NCI-H1694 (cell line): ENCODE measurements at places on chromosomes 5 and 9.

GRCh38 chr5:12246036-12246435, 341.8 kb upstream of the CTNND2 start:
- no peak for DNase-seq

DNA sequence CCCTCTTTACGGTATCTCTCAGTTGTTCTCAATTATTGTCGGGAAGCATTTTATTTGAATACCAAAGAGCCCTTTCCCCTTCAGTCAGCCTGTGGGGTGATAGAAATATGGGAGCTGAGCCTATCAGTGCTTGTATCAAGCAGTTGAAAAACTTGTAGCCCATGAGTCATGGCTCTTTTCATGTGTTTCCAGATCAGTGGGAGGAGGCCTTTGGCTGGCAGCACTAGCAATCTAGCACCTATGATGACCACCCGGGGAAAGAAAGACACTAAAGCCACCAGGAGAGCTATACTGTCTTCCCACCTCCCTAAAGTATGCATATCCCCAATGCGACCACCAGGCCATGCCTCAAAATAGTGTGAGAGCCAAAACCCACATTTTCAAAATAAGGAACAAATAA, 696.9 kb upstream of the C9orf72 start:
- DNase-seq: no peak

DNA sequence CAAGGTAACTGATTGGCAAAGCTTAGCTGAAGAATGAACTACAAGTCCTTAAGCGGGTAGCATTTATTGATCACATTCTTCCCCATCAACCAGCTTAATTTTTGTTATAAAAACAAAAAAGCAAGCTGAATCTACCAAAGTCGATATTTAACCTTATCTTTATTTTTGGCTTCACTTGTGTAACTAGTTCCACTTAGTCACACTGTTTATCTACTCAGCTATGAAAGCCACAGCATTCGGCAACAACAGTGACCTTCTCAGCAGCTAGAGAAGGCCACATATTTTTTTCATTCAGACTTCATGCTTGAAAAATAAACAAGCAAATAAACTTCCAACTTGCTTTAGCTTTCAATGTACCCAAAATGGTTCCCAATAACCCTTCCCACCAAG, 69.4 kb downstream of the KLHL3 start:
- DNase-seq: no peak

GRCh38 chr9:89518466-89519365, 20.8 kb upstream of the SEMA4D start:
- DNase-seq: no peak

DNA sequence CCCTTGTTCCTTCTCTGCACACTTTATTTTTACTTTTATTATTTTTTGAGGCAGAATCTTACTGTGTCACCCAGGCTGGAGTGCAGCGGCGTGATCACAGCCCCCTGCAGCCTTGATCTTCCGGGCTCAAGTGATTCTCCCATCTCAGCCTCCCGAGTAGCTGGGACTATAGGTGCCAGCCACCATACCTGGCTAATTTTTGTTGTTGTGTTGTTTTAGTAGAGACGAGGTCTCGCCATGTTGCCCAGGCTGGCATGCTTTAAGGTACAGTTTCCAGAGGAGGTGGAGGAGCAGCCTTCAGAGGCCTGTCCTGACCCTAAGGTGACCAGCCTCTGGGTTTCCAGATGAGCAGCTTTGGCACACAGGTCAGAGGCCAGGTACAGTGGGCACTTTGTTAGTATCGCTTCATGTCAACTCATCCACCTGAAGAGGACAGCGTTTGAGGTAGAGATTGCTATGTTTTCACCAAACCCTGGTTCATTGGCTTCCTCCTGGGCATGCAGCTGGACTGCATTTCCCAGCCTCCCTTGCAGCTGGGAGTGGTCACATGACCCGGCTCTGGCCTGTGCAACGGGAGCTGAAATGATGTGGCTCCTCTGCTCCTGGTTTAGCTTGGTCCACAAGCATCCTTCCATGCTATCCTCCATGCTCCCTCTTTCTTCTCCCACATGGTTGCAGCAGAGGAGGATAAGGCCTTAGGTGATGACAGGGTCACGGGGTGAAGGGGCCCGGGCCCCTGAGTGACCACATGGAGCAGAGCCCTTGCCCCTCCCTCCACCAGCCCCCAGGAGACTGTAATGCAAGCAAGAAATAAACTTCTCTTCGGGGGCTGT, 139.3 kb upstream of the IER5L start:
- DNase-seq: no peak

DNA sequence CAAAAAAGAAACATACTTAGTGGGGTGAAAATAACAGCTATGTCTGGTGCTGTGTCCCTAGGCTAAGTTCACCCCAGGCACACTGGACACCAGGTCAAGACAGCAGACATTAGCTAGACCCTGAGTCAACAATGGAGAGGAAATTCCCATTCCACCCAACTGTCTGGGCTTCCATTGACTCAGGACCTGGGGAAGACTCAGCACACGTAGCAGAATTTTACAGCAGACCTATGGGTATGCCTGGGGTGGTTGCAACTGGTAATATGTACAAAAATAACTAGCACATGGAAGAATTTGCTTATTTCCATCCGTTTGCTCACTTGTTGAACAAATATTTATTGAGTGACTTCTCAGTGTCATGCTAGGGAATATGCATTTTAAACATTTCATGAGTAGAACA, 117.0 kb downstream of the GAS1 start:
- no peak for DNase-seq

GRCh38 chr9:21015129-21015815, 16.2 kb downstream of the HACD4 start:
- no peak for DNase-seq

- DNase-seq: no peak
Observed at GRCh38 chr9:129501771-129502319, 119.1 kb downstream of the C9orf50 start.

DNA sequence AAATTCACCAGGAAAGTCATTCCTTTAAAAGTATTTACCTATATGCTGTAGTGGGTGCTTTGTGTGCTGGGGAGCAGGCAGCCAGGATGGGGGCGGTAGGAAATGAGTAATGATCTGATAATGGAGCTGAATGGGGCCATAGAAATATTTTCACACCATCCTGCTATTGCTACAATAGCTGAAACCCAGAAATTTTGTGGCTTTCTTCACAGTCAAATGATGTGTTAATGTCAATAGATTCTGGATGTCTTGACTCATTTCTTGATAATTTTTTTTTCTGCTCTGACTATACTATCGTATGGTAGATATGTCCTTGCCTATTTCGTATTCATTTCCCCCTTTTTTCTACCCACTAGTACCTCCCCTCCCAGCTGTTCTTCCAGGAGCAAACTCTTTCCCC, 59.5 kb downstream of the RORB start:
- no peak for DNase-seq

- DNase-seq: no peak
Observed at GRCh38 chr9:20562051-20562450, 60.2 kb downstream of the MLLT3 start.

- no peak for DNase-seq
Observed at GRCh38 chr9:78985084-78985738, 586.6 kb upstream of the TLE4 start.

- DNase-seq: no peak
Observed at GRCh38 chr5:72451741-72452505, 55.3 kb downstream of the ZNF366 start.

GRCh38 chr5:9667906-9668305, 37.8 kb upstream of the TAS2R1 start:
- no peak for DNase-seq

- DNase-seq: no peak
Observed at GRCh38 chr9:18451406-18451805, 22.5 kb upstream of the ADAMTSL1 start.

- DNase-seq: no peak
Observed at GRCh38 chr5:144048259-144048856, 122.1 kb downstream of the YIPF5 start.

GRCh38 chr9:36985061-36985768, 48.9 kb downstream of the PAX5 start:
- no peak for DNase-seq

DNA sequence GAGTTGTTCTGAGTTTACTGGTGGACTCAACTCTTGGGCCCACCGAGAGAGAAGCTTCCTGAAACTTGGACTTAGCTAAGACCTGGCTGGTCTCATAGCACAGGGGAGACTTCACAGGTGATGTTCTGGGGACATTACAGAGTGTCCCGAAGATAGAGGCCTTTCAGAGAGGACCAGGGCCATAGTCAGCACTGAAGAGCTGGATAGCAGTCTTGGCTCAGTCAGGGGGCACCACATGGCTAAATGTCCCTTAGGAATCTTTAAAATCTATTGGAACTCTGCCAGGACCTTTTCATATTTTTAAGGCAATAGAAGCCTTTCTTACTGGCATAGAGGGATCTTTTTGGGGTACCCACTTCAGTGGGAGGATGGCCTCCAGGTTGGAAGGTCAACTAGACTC, 59.8 kb upstream of the CPLX2 start:
- DNase-seq: no peak

DNA sequence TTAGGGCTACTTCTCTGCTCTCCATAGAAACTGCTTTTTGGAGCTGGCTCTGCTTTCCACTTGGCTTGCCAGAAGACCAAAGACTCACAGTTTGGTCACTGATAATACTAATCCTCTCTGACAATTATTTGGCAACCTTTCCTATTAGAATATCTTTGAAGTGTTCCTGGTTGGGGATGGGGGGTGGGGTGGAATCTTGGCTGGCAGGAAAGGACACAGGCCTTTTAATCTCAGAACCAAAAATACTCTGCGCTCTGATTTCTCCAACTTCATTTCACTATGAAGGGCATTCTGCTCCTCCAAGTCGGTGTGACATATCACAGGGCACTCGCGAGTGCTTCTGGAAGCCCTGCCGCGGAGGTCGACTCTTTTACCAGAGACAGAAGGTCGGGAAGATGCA, 1329.0 kb upstream of the WWC1 start:
- no peak for DNase-seq

- no peak for DNase-seq
Observed at GRCh38 chr5:17261075-17261474, 43.6 kb downstream of the BASP1 start.
